ENCODE measurements at places on chromosomes 6 and 20.

GRCh38 chr6:166728884-166729530 is 102.0 kb upstream of the RPS6KA2 start:
- no peak for DNase-seq

GRCh38 chr6:1586256-1586655 is 23.5 kb upstream of the FOXC1 start:
- DNase-seq, result no peak

GRCh38 chr6:21949211-21949801 is 347.5 kb downstream of the PRL start:
- DNase-seq, result peak; percentile 6

- no peak for DNase-seq
Observed at GRCh38 chr6:127969701-127970100, 68.8 kb upstream of the THEMIS start.

GRCh38 chr20:31842471-31843157 is 2.8 kb downstream of the FOXS1 start:
- no peak for DNase-seq

GRCh38 chr6:150409576-150410066 is 40.8 kb downstream of the IYD start:
- peak; percentile 58 for DNase-seq

GRCh38 chr6:42829561-42830092 is 47.8 kb downstream of the BICRAL start:
- DNase-seq, result no peak

DNA sequence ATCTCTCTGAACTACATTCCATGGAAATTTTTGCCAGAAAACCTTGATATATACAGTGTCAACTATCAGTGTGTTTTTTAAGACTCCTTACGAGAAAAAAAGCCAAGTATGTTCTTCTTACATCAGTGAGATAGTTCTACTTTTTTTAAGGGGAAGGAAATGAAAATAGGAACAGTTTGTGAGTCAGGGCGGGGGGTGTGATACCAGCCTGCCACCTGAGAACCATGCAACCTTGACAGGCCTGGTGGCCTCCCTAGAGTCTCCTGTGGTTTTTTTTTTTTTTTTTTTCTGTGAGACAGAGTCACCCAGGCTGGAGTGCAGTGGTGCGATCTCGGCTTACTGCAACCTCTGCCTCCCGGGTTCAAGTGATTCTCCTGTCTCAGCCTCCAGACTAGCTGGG is 96.3 kb upstream of the GCM1 start:
- no peak for DNase-seq

DNA sequence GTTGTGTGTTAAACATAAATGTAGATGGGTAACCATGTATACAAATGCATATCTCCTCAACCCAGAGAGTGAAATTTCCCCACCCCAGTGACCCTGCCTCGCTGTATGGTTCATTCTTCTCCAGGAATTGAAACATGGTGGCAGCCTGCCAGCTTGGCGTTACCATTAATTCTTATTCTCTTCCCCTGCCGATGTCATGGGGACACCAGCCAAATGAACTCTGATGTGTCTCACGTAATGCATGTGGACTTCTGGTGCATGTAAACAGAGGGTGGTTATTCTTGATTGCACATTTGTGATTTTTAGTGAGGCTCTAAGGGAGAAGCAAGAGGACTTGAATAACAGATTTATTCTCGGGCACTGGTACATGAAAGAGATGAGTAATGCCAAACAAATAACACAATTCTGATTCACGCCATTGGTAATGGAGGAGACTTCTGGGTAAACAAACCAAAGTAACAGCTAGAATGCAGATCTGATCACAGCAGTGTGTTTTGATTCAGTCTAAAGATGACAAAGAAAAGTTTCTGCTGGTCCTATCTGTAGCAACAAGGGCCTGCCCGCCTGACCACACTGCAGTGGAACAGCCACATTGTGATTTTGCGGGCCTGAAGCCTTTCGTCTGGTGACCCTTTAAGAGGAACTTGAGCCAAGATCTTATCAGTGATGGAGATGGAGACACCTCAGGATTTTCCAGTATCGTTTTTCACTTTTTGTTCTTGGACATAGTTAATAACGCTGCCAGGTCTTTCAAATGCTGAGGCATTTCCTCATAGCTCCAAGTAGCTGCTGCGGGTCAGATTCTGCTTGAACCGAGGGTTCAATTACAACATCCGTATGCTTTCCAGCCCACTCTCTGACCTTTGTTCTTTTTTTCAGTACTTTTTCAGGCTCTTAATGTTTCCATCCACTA is 171.8 kb upstream of the AKAP12 start:
- peak; percentile 16 for DNase-seq

- DNase-seq, result no peak
Observed at GRCh38 chr6:32117461-32117860, 8.3 kb upstream of the TNXB start.

DNA sequence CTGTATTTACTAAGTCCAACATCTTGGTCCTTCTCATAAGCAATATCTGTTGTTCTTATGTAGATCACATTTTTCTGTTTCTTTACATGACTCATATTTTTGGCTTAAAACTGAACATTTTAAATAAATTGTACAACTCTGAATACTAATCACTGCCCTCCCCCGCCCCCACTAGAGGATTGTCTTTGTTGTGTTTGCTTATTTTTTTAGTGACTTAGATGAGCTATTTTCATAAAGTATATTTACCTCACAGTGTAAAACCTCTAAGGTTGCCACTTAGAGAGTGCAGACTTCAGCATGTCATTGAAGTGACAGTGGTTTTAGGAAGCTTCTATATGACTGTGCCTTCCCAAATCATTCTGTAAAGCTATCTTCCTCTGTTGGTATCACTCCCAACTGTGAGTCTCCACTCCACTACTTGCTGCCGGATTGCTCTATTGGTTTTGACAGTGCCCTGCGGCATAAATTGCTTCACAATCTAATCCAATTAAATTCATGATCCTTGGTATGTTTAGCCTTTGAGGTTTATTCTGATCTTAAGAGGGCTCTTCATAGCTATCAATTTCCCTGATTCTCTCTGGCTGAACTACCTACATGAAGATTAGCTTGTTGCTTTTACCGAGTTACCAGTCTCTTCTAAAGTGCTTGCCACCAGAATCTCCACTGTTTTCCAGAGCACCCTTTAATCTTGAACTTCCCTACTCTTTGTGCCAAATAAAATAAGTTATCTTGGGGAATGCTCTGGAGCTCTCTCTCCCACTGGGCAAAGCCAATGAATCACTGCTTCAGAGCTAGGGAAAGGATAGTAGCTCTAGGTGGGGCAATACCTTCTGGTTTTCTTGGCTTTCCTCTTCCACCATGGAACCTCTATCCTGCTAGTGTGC is 33.0 kb downstream of the SPTLC3 start:
- DNase-seq, result no peak

DNA sequence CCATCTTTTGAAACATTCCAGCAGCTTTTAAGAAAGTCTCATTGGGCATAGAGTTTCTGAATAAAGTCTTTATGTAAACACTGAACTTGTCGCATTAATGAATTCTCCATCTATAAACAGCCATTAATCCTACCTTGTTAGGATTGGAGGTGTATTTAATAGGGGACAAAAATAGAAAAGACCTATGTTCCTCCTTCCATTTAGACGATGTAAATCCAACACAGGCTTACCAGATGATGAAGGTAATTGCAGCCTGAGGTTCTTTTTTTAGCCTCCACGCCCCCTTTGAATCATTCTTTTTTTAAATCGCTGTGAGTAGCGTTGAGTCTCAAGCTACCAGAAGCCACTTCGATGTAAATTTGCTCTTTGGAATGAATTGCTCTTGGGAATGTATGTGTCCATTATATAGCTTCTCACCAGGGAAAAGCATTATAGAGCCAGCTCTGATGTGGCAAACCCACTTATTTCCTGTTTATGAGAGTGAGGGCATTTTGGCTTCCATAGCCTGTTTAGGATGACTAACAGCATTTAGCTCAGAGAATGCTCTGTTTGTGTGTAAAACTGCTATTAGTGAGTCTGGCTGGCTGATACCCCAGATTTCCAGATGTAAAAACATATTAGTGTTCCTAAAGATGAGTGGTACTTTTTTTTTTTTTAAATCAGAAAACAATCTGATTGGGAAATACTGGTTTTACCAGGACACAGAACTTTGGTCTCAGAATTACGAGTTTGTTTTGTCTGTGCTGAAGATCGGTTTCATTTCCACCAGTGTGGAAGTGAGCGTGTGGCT is 74.9 kb upstream of the CLDN20 start:
- no peak for DNase-seq

Data from NCI-H1092 (cell line).